Brain (organoid and tissue), 16 donors: ENCODE measurements at places on chromosomes 2 and 18. TPM values are rescaled to one million over a fixed set of nuclear protein-coding genes. Genes with fewer than 3 reads are reported as not detected.

ARHGAP15 gene
- polyA plus RNA-seq: 1.2 TPM

RSAD2 gene
- polyA plus RNA-seq: 2.4 TPM

CD8B2 gene
- 1.6 TPM for polyA plus RNA-seq

MEIS1 gene
- polyA plus RNA-seq: 3.5 TPM

SP3 gene
- 21.2 TPM for polyA plus RNA-seq

ELAC1 gene
- polyA plus RNA-seq: 5.2 TPM

PXDN gene
- 6.9 TPM for polyA plus RNA-seq

HNMT gene
- polyA plus RNA-seq: 2.6 TPM

SGPP2 gene
- 17.2 TPM for polyA plus RNA-seq

SPATA3 gene
- polyA plus RNA-seq: not detected

KLHL41 gene
- polyA plus RNA-seq: 0.29 TPM

FBLN7 gene
- 32.4 TPM for polyA plus RNA-seq

DSG1 gene
- polyA plus RNA-seq: 0.05 TPM

DPYSL5 gene
- 309 TPM for polyA plus RNA-seq

OTOS gene
- 3.5 TPM for polyA plus RNA-seq

CD8A gene
- 2.7 TPM for polyA plus RNA-seq

VIT gene
- 0.20 TPM for polyA plus RNA-seq

EMILIN1 gene
- 6.2 TPM for polyA plus RNA-seq

DAW1 gene
- not detected for polyA plus RNA-seq

TMEM163 gene
- 21.4 TPM for polyA plus RNA-seq

MAL gene
- 206 TPM for polyA plus RNA-seq

NT5C1B gene
- not detected for polyA plus RNA-seq

CIB4 gene
- not detected for polyA plus RNA-seq

SLC5A7 gene
- not detected for polyA plus RNA-seq

SOX11 gene
- polyA plus RNA-seq: 14.3 TPM

GCG gene
- polyA plus RNA-seq: not detected

BOLL gene
- not detected for polyA plus RNA-seq

AMER3 gene
- polyA plus RNA-seq: 5.7 TPM

SKOR2 gene
- not detected for polyA plus RNA-seq

SPP2 gene
- polyA plus RNA-seq: not detected

ASB1 gene
- polyA plus RNA-seq: 25.8 TPM

NTSR2 gene
- polyA plus RNA-seq: 18.4 TPM

ABCG5 gene
- polyA plus RNA-seq: not detected

SATB2 gene
- 7.2 TPM for polyA plus RNA-seq

SLC11A1 gene
- 1.7 TPM for polyA plus RNA-seq

GREB1L gene
- 0.27 TPM for polyA plus RNA-seq

HOXD3 gene
- polyA plus RNA-seq: 1.2 TPM

MEP1B gene
- polyA plus RNA-seq: not detected
